Activated CD4-positive, alpha-beta T cell treated with anti-CD3 and anti-CD28 coated beads, Interleukin-2, amount 50 U/mL, for 16 hours (primary cell): ENCODE measurements at places on chromosomes 6 and 20.
A peak's percentile ranks its signal among the peaks of the same experiment; 100 is the strongest.

GRCh38 chr6:14187406-14187805 is 69.8 kb downstream of the CD83 start:
- DNase-seq: no peak

DNA sequence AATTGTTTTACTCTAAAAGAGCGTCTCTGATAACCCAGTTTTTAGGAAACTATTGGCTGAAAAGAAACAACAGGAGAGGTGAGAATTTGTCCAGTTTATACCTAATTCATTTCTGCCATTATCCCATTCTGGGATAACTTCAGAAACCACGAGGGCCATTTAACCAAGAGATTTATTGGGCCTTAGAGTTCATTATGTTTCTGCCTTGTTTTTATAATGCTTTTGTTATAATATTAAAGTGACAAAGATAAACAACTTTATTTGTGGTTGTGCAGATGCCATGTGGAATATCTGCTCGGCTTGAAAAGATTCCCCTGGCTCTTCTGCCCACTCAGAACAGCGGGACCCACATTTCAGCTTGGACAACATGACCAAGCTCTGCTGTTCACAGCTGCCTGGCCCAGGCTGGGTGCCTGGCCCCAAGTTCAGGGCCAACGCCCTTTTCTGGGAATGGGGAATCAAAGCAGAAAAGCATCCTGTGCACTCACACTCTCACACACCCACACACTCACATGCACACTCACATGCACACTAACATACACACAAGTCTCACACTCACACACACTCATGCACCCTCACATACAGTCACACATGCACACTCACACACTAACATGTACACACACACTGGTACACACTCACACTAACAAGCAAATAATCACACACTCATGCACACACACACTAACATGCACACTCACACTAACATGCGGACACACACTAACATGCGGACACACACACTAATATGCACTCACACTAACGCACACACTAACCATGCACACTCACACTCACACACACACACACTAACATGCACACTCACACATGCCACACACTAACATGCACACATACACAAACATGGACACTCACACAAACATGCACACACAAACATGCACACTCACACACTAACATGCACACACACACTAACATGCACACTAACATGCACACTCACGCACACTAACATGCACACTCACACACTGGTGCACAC is 86.7 kb upstream of the NEDD9 start:
- no peak for DNase-seq

DNA sequence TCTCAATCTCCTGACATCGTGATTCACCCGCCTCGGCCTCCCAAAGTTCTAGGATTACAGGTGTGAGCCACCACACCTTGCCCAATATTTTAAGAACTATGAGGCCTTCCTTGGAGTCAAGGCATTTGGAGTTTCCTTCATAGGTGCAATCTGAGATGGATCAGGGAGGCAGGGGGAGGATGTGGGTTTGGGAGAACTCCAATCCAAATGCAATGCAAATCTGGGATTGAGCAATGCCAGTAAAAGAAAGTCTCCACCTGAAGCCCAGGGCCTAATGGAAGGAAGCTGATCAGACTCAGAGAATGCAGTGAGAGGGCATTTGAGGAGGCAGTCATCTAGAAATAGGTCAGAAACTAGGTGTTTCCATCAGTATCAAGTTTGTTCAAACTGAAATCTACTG is 21.2 kb downstream of the RSPH3 start:
- no peak for DNase-seq

DNA sequence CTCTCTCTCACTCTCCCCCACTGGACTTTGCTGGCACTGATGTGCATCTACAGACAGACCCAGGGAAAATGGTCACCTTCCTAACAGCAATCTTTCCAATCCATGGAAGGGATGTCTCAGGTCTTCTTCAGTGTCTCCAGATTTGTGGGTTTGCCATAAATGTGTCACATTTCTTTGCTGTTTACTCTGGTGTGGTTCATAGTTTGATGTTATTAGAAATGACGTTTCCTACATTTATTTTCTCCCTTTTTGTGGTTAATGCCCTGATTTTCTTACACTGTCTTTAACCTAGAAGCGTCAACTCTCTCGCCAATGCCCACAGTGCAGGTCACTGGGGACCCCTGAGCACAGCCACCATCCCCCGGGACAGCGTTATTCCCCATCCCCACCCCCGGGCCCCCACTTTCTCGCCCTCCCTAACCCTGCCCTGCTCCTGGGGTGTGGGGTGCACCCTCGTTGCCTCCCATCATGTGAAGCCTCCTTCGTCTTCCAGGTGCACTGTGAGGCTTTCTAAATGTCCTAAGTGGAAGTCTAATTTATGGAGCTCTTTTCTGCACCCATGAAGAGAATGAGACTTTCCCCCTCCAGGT is 86.5 kb downstream of the YTHDF1 start:
- no peak for DNase-seq

GRCh38 chr6:1940381-1940780 is 305.0 kb downstream of the GMDS start:
- DNase-seq: no peak

DNA sequence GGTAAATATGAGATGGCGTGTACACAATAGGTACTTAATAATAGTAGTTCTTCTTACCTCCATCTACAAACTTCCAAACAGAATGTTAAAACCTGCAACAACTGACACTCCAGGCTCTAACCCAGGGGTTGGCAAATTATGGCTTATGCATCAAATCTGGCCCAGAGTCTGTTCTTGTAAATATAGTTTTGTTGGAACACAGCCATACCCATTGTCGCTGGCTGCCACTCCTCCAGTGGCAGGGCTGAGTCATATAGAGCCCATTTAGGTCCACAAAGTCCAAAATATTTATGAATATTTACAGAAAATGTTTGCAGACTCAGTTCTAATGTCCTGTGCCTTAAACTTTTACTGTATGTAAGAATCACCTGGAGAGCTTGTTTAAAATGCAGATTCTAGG is 69.9 kb upstream of the BTBD3 start:
- DNase-seq: no peak

DNA sequence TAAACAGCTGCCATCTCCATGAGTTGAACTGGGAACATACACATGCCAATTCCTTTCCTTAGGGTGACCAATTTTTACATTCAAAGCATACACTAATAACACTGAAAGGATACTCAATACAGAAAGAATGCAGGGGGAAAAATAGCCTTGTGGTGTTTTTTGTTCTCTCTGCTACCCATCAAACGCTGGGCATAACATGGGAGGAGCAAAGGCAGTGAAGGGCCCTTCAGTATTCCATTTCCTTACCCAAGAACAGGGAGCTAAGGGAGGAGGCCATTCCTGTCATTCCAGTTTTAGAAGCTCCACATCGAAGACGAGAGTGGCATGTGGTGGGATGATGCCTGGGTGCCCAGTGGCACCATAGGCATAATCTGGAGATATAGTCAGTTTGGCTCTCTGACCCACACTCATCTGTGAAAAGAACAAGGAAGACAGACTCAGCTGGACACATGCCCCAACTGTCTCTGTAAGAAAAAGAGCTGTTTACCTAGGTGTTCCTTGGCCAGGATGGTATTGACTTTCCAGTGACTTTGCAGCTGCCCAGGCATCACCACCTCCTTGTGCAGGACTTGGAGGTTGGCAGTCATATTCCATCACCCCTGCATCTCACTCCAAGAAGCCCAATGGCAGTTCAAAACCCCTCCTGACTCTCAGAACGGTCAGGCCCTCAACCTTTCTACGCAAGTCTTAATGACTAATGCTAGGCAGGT is 20.9 kb downstream of the FKBP1A start:
- no peak for DNase-seq

GRCh38 chr20:35709259-35709658 is 10.1 kb downstream of the ROMO1 start:
- DNase-seq: no peak

DNA sequence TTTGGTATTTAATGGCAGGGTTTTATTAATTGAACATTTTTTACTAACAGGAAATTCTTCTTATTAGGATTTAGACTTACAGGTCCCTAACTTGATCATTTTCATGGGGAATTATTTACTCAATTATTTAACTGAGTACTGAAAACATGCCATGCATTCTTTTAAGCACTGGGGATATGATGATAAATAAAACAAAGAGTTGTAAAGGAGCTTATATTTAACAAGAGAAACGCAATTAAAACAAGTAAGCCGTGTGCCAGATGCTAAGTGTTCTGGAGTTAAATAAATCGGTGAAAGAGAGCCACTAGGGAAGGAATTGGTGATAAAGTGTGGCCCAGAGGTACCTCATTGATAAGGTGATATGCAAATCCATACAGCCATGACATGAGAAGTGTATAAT is 214.2 kb upstream of the HTR1E start:
- no peak for DNase-seq

DNA sequence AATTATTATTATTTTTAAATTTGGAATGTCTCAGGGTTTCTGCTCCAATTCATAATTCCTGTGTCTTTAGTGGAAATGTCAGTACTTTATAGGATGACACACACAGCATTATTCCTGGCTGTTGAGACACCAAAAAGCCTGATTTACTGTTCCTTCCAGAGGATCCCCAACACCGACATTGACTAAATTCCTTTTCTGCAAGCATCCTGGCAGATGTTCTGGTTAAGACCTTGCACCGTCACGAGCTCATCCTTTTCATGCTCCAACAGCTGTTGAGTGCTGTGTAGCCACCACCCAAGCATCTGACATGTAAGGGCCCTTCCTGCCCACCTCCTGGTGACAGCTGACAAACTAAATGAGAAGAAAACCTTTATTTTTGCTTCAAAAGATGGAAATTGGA is 284.3 kb upstream of the SULF2 start:
- DNase-seq: no peak

GRCh38 chr6:126033696-126034095 is 47.4 kb downstream of the TRMT11 start:
- DNase-seq: peak; percentile 14

- no peak for DNase-seq
Observed at GRCh38 chr6:36132246-36132895, 2.1 kb downstream of the MAPK13 start.

- no peak for DNase-seq
Observed at GRCh38 chr6:73704798-73705197, 8.8 kb downstream of the CD109 start.

- no peak for DNase-seq
Observed at GRCh38 chr6:148064406-148065134, 278.1 kb upstream of the SASH1 start.

GRCh38 chr6:43911354-43912115 is 141.5 kb downstream of the VEGFA start:
- DNase-seq: no peak

DNA sequence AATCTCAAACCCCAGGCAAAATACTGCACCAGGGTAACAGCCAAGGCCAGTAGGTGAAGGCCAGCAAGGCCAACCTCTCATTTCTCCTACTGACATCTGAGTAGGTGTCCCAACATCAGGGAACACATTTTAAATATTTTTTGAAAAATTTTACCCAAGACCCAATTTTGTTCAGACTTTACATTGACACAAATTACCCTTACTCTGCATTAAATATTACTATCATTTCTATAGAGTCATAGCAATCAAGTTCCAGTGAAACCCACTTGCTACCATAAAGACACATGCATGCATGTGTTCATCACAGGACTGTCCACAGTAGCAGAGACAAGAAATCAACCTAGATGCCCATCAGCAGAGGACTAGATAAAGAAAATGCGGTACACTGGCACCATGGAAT is 99.9 kb downstream of the NRN1 start:
- no peak for DNase-seq

DNA sequence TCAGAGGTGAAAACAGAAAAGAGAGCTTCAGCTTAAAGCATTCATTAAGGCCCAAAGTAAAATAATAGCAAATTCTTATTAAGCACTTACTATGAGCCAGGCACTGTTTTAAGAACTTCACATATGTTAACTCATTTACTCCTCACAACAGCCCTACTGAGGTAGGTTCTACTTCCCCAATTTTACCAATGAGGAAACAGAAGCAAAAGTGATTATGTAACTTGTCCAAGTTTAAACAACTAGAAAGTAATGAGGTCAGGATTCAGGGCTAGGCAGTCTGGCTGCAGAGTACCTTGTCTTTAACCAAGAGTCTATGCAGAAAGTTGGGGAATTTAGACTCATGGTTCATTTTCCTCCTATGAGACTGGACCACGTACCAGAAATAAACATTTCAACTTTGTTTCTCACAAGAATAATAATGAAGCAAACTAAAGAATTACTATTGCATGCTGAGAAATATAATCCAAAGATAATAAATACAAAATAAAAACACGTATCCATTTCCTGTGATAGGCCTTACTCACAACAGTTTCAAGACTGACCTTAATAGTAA is 3.8 kb downstream of the COL21A1 start:
- no peak for DNase-seq

GRCh38 chr6:145963216-145964068 is 716 bp downstream of the SHPRH start:
- DNase-seq: peak; percentile 36

GRCh38 chr20:32628960-32629530 is 43.9 kb upstream of the NOL4L start:
- DNase-seq: no peak

- no peak for DNase-seq
Observed at GRCh38 chr20:36647196-36648121, 1.5 kb upstream of the SLA2 start.

GRCh38 chr6:56017198-56017597 is 141.8 kb upstream of the BMP5 start:
- no peak for DNase-seq

DNA sequence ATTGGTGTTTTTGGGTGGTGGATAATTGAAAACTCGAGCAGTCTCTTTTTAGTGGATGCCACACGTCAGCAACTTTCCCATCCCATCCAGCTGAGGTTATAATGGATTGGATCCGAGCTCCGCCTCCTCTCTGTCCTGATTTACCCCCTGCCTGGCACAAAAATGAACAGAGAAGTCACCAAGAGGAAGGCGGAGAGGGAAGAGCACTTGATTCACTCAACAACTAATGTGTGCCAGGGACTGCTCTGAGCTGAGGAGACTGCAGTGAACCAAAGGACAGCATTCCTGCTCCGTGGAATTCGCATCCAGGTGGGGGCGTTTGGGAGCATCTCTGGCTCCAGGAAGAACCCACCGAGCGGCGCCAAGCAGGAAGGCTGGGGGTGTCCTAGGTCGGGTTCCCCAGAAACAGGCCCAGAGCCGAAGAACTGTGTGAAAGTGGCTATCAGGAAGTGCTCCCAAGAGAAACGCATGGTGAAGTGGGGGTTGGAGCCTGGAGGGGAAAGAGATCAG is 95.8 kb upstream of the NAA20 start:
- no peak for DNase-seq
